ENCODE measurements at places on chromosomes 2 and 18.

DNA sequence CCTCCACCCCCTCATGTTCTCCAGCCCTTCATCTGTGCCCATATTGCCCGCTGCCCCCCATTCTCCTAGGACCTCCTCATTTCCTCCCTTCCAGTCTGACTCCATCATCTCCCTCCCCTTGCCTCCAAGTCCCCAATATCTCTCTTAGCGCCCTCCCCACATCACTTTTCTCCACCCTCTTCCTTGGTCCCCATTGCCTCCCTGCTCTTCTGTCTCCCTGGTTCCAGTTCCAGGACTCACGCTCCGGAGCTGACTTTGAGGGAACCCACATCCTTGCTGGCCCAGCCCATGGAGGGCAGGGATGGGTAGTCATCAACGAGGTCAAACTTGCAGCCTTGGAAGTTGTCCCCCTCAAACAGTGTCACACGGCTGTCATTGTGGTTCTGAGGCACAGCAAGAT, 2.6 kb downstream of the CRYBA2 start:
- peaks cover 9% of the 10 kb centered on the region for H3K4me1 ChIP-seq
- peaks cover 68% of the 10 kb centered on the region for H3K27me3 ChIP-seq
- no peaks in the 10 kb centered on the region for H3K36me3 ChIP-seq
- no peak overlapping the region for H3K27ac ChIP-seq

GRCh38 chr18:79507076-79507545, 111.4 kb downstream of the NFATC1 start:
- no peak for DNase-seq
- H3K4me1 ChIP-seq, result no peaks in the 10 kb centered on the region
- H3K27ac ChIP-seq, result no peak overlapping the region
- no peak overlapping the region for H3K4me3 ChIP-seq
- H3K27me3 ChIP-seq, result peaks cover 56% of the 10 kb centered on the region
- H3K36me3 ChIP-seq, result no peaks in the 10 kb centered on the region

GRCh38 chr2:204279819-204280218, 265.5 kb upstream of the PARD3B start:
- DNase-seq, result no peak
- no peak overlapping the region for H3K27ac ChIP-seq
- H3K4me3 ChIP-seq, result no peak overlapping the region
- no peaks in the 10 kb centered on the region for H3K4me1 ChIP-seq

GRCh38 chr2:17793296-17793695, 23.0 kb upstream of the MSGN1 start:
- no peaks in the 10 kb centered on the region for H3K4me1 ChIP-seq
- no peaks in the 10 kb centered on the region for H3K27me3 ChIP-seq
- no peak overlapping the region for H3K4me3 ChIP-seq
- no peak overlapping the region for H3K27ac ChIP-seq
- no peaks in the 10 kb centered on the region for H3K36me3 ChIP-seq
- no peak for DNase-seq

Measured in PC-9 (cell line).